AG09319 (cell line): ENCODE measurements at places on chromosomes 12 and 14.

DNA sequence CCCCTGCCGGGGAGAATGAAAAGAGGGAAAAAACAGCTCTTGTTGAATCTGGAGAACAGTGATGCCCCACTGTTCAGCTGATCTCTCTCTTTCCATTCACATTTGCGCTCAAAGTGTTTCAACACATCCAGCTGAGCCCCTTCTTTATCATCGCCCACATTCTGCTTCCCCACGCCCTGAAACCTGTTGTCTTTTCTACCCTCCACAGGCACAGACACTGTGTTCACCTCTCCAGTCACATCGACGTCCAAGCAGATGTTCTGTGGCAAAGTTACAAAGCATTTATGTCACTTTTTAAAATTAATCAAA lies 338.7 kb downstream of the EGLN3 start:
- no peak for DNase-seq

DNA sequence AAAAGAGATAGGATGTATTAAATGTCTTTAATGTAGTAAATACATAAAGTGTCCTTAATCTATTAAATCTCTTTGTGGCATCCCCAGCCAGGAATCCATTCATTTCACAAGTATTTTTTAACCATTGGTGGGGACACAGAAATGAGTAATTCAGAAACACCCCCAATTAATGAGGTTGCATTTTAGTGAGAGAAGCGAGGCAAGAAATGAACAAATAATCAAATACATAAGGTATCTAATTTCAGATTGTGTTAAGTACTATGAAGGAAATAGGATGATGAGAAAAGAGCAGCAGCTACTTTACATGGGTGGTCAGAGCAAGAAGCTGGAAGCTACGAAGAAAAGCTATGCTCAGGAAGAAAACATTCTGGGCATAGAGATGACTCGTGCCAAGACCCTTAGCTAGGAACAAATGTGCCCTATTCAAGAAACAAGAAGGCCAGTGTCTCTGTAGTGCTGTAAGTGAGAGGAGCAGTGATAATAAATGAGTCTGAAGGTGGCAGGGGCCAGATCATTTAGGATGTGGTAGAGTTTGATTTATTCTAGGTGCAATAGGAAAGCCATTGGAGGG lies 60.5 kb upstream of the IGF1 start:
- DNase-seq: no peak

- no peak for DNase-seq
These were observed 130.5 kb upstream of the CRY1 start for GRCh38 chr12:107223821-107224220.

GRCh38 chr12:85036733-85037132 lies 582 bp downstream of the LRRIQ1 start:
- DNase-seq: no peak

GRCh38 chr14:67345583-67345982 lies 14.0 kb downstream of the ATP6V1D start:
- no peak for DNase-seq

- no peak for DNase-seq
These were observed 120.7 kb downstream of the C12orf75 start for GRCh38 chr12:105451211-105451610.

- DNase-seq: no peak
These were observed 4.3 kb upstream of the MYF6 start for GRCh38 chr12:80702889-80703805.

DNA sequence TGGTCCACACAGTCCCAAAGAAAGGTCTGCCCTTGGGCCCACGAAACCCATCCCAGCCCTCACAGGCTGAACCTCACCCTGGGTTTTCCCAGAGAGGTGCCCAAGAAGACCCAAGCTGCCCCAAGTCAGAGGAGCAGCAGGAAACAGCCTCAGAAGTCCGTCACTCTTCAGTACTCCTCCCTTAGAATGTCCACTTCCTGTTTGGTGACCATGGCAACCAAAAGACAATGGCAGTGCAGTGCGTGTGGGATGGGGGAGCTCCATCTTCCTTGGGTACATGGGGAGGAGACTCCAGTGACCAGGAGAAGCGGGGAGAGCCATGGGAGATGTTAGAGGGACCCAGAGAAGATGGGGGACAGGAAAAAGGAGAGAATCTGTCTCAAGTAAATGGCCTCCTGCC lies 11.3 kb downstream of the SELPLG start:
- DNase-seq: no peak

- DNase-seq: no peak
These were observed 91.9 kb downstream of the ARMH4 start for GRCh38 chr14:58060077-58060476.

DNA sequence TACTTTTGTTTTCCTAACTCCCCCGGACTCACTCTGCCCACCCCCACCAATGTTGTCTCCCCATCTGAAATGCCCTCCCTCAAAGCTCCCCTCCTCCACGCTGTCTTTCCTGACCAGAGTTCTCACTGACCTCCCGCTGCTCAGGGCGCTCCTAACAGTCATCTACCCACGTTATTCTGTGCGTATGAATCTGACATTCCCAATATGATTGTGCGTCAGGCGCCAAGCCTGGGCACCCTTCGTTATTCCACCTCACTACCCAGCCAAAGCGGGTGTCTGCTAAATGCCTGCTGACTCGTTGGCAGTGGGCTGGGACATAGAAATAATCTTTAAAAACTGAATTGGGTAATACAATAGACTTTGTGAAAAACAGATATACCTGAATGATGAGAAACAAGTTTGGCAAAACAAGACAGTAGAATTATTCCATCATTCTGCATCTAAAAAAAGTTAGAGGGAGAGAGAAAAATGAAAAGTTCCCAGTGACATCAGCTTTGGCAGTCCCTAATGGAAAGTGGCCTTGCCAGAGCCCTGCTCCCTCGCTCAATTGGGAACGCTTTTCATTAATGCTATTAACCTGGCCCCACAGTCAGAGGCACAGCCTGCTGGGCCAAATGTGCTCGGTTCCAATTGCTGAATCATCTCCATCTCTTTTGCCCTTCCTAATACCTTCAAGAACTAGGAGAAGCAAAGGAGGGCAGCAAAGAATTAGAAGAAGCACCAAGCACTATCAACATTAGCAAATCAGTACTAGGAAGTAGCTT lies 74.0 kb upstream of the PLXNC1 start:
- DNase-seq: no peak

DNA sequence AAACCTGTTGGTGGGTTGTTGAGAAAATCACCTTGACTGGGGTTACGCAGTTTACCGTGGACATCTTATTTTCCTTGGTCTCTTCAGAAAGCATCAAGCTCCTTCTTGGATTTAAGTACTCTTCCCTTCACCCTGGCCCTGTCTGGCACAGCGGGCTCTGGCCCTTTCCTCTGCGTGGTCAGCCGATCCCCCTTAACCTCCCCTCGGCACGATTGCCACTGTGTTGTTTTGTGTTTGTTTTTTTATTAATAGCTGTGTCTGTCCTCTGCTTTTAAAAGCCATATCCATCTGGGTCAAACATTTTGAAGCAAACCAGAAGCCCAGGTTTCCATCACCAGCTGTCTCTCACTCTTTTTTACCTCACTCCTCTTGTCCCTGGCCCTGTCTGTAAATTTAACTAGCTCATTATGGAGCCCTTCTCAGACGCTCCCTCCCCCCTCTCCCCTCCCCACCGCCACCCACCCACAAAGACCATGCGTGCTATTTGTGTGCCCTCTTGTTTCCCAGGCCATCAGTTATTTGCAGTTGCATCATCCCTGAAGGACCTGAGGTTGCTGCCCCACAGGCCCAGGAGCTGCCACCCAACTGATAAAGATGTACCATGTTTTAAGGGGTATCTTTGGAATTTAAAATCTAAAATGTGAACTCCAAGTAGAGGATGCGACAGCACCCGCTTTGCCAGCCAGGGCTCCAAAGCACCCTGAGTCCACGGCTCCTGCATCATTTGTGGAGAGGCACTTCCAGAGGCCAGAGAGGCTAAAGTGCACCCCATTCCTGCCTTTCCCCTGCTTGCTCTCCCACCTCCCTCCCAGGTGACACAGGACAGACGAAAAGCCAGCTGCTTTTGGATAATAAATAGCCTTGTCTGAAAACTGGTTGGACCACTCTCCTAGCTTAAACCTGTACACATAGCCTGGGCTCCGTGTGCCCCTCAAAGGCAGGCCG lies 3.9 kb downstream of the BCL11B start:
- DNase-seq: no peak

- peak; percentile 44 for DNase-seq
These were observed 230.8 kb downstream of the FOXN3 start for GRCh38 chr14:89185919-89186855.

- no peak for DNase-seq
These were observed 902 bp upstream of the CFL2 start for GRCh38 chr14:34715127-34715863.

DNA sequence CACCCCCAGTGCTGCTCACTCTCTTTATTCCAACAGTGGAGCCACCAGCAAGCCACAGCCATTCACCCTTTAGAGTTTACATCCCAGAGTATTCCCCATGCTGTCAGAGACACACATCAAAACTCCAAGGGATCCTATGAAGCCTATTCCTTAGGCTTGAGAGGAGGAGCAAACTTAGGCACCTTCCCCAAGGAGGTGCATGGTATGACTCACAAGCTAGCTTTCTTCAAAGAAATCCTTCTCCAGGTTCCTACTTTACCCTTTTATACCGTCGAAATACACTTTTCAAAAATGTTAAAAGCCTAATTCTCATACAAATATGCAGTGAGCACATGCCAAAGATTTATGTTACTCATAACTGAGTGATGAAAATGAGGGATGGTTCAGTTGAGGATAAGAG lies 175.4 kb downstream of the ETNK1 start:
- DNase-seq: no peak

DNA sequence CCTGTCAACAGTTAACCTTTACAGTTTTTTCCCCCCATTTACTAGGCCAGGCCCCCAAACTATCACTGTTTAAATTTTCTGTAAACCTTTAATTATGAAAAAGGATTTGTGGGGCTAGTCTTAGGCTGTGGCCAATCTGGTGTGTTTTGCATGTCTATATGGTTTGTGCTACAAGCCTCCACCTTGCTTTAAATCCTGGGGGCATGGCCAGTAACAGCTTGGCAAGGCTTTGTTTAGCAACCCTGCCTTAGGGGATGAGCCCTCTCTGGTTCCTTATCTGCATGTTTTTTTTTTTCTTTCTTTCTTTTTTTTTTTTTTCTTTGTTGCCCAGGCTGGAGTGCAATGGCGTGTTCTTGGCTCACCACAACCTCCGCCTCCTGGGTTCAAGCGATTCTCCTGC lies 102.7 kb downstream of the KCNMB4 start:
- DNase-seq: no peak

DNA sequence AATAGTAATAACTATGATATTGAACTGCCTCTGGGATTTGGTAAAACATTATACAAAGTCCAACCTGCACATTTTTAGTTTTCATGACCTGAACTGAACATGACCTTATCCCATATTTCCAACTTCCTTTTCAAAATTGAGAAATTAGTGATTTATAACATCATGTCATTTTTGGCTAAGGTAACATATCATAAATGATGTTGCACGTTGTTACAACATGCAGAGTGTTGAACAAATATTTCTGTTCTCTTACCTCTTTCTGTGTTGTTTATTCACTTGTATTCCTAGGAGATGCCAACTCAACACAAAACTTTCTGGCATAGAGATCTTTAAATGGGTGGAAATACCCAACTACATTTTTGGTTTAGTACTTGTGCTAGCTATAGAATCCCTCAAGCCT lies 496.0 kb downstream of the SLC6A15 start:
- DNase-seq: no peak

DNA sequence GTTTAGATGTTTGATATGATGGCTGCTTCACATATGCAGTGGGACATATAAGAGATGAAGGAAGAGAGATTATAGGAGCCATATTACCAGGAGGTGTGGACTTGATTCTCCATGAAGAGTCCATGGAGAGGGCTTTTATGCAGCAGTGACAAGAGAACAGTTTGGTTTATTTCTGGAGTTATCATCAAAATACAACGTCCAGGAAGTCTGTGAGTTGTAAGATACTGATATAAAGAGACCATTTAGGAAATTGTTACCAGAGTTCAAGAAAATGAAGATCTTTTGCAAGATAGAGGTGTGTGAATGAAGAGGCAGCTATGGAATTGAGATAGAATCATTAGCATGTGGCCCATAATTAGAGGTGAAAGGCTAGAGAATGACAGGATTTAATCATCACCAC lies 431.7 kb downstream of the NPAS3 start:
- DNase-seq: no peak

DNA sequence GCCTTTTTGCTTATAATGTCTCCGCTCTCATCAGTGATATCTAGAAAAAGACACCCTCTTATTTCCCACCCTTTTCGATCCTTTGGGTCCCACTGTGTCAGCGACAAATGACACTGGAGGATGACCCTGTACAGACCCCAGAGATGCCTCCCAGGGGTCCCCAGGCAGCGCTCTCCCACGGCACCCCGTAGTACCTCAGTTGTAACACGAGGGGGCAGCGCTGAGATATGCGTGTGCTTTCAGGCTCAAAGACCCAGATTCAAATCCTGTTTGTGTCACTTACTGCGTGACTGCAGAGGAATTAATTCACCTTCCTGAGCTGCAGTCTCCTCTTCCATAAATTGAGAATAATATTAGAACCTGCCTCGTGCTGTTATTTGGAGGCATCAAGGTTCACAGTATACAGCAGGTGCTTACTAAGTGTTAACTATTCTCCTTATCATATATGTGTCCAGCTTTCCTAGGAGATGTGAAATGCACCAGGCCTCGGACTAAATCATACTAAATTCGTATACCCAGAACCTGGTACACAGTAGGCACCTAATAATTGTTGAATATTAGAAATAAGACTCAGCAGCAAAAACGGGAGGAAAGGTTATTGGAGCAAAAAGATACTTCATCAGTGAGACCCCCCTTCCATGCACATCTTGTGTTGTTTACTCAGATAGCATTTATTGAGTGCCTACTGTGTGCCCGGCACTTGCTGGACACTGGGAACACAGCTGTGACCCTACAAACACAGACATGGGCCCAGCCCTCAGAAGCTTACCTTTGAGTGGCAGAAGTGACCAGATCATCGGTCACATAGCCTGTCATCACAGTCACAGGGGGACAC lies 99.9 kb downstream of the PHETA1 start:
- DNase-seq: no peak

DNA sequence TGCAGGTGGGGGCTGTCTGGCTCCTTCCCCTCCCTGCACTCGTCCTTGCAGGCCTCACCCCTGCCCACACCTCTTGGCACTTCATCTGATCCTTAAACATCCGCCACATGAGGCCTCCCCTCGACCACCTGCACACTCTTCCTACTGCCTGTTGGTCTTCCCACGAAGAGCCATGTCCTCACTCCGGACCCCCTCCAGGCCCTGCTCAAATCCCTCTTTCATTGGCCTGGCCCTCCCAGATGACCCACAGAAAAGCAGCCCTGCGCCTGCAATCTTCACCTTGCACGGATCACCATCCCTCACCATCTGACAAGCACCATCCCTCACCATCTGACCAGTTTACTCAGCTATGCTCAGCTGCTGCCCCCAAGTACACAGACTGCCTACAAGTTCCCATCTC lies 193.6 kb downstream of the BCL11B start:
- no peak for DNase-seq
